Neuronal stem cell (in vitro differentiated cells): ENCODE measurements at places on chromosomes 6 and 20.

GRCh38 chr6:6927521-6928361 lies 180.0 kb upstream of the RREB1 start:
- peak; percentile 18 for DNase-seq

- no peak for DNase-seq
Measured at GRCh38 chr6:115120391-115120790, 777.6 kb upstream of the HS3ST5 start.

- no peak for DNase-seq
Measured at GRCh38 chr6:82144007-82144851, 103.3 kb downstream of the IBTK start.

GRCh38 chr20:20691477-20692235 lies 20.8 kb downstream of the RALGAPA2 start:
- no peak for DNase-seq
